ENCODE measurements at places on chromosomes 1 and 21.

GRCh38 chr1:18176619-18177018, 69.0 kb downstream of the IGSF21 start:
- DNase-seq = no peak

- no peak for DNase-seq
Observed at GRCh38 chr21:27953340-27954045, 986.6 kb upstream of the ADAMTS5 start.

- DNase-seq = no peak
Observed at GRCh38 chr1:209845408-209845725, 17.6 kb downstream of the UTP25 start.

- no peak for DNase-seq
Observed at GRCh38 chr21:35336534-35336933, 287.4 kb upstream of the RUNX1 start.

DNA sequence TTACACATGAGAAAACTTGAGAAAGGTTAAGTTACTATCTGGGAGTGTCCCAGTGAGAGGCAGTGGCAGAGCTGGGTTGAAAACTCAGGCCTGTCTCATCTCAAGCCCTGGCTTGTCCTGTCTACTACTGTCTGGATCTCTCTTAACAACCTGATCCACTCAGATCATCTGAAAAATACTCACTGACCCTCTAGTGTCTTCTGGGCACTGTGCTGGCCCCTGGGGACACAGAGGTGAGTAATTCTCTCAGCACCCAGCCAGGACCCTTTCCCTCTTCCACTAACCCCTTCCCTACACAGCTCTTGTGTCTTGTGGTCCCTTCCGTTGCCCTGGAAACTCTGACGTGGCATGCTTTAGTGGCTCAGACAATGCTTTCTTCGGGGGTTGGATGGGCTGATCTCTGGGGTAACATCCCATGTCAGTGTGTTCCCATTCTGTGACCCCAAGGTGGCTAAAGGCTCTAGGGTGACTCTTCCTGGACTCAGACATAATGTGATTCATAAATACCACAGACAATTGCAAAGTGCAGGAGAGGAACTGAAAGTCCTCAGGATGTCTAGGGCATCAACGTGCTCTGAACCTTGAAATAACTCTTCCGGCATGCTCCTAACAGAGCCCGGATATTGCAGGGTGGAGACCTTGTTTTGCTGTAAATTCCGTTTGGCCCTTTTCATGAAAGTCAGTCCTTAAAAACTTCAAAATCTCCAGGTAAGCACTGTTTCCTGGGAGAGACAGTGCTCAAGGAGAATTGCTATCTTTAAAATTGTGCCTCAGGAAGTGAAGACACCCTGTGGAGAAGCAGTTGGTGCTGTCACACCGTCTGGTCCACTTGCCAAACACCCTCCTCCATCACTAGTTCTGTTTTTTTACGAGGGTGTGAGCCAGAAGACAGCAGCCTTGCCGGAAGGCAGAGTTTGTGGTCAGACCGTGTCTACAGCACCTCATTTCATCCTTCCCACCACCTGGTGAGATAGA, 4.0 kb downstream of the SHISAL2A start:
- DNase-seq = peak; percentile 72

GRCh38 chr1:79790950-79791349, 784.4 kb upstream of the ADGRL4 start:
- DNase-seq = no peak

GRCh38 chr1:78536427-78536826, 45.7 kb downstream of the PTGFR start:
- no peak for DNase-seq

- DNase-seq = no peak
Observed at GRCh38 chr1:71881611-71882010, 400.7 kb downstream of the NEGR1 start.

DNA sequence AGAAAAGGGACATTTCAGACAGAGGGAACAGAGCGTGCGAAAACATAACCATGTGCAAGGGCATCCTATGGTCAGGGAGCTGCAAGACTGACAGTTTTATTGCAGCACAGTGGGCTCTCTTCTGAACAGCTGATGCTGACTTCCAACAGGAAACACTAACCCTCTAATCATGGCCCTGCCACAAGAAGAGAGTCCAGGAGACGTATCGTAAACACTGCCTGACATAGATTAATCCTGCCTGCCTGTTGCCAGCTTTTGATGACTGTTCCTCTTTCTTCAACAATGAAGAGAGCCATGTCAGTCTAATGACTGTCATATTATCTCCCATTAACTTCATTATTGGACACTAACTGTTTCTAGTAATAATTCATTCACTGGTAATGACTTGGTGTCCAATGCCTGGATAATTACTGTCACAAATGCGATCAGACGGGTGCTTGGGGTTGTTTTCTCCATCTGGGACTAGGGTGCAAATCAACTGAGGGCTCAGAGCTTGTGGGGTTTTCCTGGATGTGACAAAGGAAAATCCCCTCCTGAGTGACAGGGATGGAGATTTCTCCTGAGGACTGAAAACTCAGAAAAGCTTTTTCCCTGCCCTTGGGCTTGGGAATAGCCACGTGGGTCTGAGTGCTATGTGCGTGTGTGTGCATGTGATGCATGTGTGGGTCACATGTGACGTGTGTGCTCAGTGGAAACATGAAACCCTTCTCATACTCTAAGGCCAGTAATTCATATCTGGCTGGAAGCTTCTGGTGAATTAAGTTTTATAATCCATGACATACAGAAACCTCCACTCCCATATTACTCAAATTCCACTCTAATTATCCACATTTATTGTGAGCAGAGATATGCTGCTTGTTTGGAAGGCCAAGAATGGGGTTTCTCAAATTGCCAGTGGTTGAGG, 144.0 kb upstream of the PLXNA2 start:
- no peak for DNase-seq

DNA sequence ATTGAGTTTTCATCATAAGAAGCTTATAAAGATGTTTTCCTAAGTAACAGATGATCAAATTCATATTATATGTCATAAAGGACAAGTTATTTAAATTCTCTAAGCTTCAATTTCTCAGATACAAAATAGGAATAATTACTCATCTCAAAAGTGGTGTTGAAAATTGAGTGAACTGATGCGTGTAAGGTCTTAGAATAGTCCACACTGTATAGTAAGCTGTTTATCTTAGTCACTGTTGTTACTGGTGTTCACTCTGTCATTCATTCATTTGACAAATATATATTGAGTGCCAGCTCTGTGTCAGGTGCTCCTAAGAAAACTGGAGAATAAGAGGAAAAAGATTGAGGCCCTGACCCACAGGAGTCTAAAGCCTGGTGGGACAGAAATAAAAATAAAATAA, 186.3 kb upstream of the BRINP3 start:
- no peak for DNase-seq

GRCh38 chr1:15758953-15759661, 512 bp downstream of the FBLIM1 start:
- peak; percentile 57 for DNase-seq

DNA sequence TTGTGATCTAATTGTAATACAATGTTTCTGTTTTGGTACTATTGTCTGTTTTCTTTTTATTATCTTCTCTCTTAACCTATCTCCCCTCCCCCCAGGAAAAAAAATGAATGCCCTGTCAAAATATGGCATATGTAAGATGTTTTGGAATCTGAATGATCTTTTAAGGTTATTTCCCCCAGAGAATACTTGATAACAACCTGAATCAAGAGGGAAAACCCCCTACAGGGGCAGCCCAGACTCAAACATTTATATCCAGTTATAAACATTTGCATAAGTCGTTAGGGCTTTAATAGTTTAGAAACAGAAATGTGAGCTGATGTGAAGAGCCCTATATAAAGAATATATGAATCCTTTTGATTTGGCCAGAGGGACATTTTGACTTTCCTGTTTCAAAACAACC, 169.5 kb downstream of the VAV3 start:
- no peak for DNase-seq

GRCh38 chr1:94719926-94720793, 100.0 kb upstream of the SLC44A3 start:
- DNase-seq = peak; percentile 70

- DNase-seq = no peak
Observed at GRCh38 chr1:210264496-210265380, 32.1 kb downstream of the SERTAD4 start.

DNA sequence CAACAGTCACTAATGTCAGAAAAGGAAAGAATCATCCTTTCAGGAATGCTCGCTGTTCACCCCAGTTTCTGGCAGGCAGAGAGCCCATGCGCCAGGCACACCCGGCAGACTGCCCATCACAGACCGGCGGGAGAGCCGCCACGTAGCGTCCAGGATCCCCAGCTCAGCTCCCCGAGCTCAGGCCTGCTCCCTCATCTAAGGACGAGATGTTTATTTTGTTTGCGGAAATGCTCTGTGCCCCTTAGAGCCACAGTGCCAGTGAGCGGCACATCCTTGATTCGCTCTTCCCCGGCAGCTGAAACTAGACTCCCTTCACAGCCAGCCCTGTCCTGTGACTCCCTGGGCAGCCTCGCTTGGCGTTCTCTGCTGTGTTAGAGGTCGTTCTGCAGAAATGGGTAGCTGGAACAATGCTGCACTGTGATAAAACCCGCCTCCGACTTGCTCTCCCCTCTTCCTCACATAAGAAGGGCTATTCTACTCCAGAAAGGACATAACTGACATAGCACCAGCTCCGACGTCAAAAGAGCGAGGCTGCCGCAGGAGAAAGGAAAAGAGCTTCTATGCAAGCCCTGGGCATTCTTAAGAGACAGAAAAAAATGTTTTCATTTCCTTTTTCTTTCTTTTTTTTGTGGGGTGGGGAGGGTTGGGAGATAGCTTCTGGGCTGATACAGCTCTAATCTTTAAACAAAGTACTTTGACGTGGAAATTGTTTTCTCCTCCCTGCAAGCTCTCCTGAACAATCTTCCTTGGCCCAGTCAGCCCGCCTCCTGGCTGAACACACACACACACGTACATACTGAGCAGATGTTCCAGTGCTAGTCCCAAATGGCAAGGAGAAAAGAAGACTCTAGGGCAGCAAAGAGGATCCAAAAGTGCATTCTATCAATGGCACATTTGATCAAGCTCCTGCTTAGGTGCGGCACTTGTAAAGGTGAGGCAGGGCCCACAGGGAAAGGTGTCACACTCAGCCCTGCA, 37.2 kb downstream of the MRAP start:
- DNase-seq = no peak
